ENCODE measurements at places on chromosomes 3 and 15. TPM values are rescaled to one million over a fixed set of nuclear protein-coding genes. Genes with fewer than 3 reads are reported as not detected.
A peak's percentile ranks its signal among the peaks of the same experiment; 100 is the strongest.

Gene GRM2
- 0.73 TPM for total RNA-seq

Gene FOXB1
- total RNA-seq: 0.77 TPM

DNA sequence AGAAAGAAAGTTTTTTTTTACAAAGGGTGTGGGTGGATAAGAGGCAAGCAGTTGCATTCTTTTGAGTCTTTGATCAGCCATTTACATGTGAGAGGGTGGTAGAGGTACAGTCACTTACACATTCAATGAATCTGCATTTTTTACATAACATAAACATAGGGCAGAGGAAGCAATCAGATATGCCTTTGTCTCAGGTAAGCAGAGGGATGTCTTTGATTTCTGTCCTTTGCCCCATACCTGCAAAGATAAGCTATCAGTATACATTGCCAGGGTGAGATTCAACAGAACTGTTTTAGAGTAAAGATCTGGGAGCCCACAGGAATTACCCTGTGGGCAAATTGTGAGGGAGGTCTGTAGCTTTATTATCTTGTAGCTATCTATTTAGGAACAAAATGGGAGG, 5.4 kb upstream of the PPP1R2 start:
- ATAC-seq: no peak

DNA sequence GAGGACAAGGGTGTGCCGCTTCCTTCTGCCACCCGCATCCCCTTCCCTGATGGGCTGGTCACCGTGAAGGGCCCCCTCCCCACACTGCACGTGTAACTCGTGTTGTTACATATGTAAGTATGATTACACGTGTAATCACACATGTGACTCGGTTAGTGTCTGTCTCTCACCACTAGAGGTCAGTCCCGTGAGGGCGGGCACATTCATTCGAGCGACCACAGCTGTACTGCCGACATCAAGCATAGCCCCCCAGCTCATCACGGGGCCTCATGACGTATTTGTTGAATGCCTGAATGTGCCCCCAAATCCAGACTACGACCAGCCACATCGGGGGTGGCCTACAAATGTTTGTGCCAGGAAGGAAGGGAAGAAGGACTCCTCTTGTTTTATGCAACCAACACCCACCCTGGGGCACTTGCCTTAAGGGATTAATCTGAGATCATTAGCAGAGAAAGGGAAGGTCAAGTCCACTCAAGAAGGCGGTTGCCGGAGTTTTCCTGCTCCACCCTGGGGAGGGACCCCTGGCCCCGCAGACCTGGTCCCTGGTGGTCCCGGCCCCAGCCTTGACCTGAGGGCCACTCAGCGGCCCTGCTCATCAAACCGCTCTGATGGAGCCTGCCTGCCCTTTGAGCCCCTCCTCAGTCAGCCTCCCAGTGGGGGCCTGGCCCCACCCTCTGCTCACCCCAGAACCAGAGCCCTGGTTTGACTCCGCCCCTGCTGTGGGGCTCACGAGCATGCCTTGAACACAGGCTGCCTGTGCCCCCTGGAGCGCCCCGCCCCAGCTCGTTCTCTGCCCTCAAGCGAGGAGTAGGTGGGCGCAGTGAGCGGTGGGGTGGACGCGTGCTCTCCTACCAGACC, 52.8 kb downstream of the RGMA start:
- peak; percentile 76 for ATAC-seq

GRCh38 chr3:164806188-164806587, 272.1 kb downstream of the SI start:
- ATAC-seq: no peak

- no peak for ATAC-seq
Measured at GRCh38 chr3:123571973-123572365, 12.9 kb downstream of the HACD2 start.

DNA sequence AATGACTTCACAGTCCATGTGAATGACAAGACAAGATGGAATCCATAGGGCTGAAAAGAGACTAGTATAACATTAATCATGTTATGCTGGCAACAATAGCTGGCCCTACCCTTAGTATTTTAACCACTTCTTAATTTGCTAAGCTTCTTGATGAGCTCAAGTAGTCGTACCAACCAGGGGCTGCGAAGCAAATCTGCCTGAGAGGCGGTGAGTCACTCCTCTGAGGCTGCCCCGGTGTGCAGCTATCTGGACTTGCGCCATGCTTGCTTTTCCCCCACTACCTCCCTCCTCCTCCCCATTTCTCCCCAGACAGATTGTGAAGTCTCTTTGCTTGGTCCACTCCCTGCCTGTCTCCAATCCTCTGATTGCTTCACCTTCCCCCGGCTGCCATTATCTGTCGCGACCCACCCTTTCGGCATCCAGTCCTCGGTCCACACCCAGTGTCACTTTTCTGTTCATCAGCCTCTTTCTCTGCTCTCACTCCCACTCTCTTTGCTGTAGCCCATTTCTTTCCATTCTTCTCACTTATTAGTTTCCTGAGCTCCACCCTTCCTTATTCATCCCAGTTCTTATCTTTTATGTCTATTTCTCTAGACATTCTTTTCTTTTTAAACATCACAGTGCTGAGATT, 42.7 kb downstream of the DUT start:
- ATAC-seq: no peak

DNA sequence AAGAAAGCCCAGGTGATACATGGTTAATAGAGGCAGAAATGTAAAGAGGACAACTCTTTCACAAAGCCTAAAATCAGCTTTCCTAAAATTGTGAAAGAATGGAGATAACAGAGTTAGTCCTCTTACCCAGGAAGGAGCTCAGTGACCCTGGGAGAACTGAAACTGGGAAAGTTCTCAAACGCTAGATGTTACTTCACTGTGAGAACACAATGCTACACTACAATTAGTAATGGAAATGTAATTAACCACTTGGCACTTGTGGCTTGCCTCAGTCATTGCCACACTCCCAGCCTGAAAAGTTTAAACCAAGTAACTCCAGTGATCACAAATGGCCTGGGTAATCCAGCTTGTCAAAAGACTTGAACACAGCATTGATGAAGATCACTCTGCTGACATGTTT, 102.7 kb upstream of the FGF7 start:
- ATAC-seq: no peak

Data from activated T-helper 17 cell treated with anti-CD3 and anti-CD28 coated beads, Interleukin-2, amount 50 U/mL, for 72 hours (primary cell).